ENCODE measurements at places on chromosomes 11 and 22. TPM values are rescaled to one million over a fixed set of nuclear protein-coding genes. Genes with fewer than 3 reads are reported as not detected.

The OR8H2 gene
- not detected for total RNA-seq

The CRYBB2 gene
- total RNA-seq, result not detected

The KRTAP5-6 gene
- total RNA-seq, result not detected

The SOX10 gene
- total RNA-seq, result not detected

The PRR5L gene
- 5.3 TPM for total RNA-seq

The NTM gene
- total RNA-seq, result 2.0 TPM
